ENCODE measurements at places on chromosomes 5 and 9.

DNA sequence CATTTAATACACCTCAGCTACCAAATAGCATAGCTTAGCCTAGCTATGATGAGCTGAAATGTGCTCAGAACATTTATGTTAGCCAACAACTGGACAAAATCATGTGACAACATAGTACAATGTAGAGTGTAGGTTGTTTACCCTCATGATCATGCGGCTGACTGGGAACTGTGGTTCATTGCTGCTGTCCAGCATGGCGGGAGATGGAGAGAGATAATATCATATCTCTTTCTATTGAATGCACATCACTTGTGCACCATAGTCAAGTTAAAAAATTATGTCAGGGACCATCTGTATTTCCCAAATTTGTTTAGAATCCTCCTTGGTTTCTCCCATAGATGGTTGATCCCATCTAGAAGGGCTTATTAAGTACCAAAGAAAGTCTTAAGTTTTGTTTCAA is 151.1 kb upstream of the ELL2 start:
- DNase-seq, result no peak

DNA sequence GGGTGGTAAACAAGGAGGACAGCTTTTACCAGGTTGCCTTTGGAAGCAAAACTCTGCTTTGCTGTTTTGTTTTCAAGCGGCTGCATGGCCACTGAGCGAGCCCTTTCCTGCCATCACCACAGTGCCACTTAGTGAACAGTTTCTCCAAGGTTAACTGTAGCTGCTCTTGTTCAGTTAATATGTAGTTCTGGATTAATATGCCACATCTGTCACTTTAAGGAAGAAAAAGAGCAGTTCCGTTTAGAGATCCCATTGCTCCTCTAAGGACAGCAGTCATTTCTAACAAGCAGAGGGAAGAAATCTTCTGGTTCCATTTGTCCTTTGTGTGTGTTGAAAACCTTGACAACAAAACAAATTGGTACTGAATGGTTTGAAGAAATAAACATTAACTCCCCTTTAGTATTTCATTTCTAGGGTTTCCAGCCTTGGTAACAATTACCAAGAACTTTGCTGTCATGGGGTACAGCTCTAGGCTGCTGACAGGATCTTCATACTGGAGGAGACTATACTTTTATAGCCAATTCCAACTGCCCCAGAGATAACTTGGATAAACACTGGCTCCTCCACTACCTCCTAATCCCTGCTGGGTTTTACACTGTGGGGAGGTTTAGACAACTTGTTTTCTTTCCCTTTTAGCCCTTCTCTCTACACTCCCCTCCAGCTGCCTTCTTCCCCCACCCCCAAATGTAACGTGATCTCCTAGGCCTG is 10.3 kb upstream of the ABL1 start:
- no peak for DNase-seq

GRCh38 chr5:65262096-65262495 is 219.6 kb downstream of the ADAMTS6 start:
- no peak for DNase-seq

GRCh38 chr5:127515693-127516440 is 1.6 kb upstream of the PRRC1 start:
- DNase-seq, result no peak

DNA sequence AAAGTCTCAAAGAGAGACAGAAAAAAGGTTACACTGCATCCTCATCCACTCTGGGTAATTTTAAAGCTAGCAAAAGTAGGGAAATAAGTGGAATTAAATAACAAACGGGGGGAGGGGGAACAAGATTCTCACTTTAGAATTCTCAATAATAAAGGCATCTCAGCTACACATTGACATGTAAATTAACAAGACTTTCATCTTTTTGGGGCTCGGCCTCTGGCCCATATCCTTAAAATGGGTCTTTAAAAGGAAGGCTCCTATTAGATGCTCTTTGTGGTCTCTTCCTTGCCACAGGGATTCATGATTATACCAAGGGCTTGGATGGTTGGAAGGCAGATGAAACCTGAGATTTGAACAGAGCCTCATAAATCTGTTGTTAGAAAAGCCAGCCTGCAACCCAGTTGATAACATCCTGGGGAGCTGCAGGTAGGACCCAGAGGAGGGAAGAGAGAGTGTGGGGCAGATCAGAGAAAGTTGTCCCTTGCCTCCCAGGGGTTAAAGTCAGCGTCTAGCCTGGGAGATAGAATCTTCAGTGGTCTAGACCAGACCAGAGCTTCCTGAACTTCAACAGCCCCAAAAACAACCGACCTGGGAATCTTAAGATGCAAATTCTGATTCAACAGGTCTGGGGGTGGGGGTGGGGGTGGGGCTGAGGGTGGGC is 135.9 kb downstream of the GCNT1 start:
- no peak for DNase-seq

DNA sequence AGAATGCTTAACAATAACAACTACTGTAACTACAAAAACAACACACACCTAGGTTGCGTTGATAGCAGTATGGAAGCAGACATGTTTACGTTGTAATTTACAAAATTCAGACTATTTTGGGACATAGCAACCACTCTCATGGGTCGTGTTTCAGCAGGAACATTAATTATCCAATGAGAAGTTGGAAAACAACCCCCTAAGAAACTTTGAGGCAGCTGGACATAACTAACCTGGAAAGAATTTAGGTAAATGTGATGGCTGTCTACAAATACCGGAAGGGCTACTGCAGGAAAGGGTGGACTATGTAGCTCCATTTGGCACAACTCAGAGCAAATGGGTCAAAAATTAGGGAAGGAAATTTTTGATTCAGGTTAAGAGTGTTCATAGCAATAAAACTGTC is 409.3 kb downstream of the ADGRV1 start:
- no peak for DNase-seq

DNA sequence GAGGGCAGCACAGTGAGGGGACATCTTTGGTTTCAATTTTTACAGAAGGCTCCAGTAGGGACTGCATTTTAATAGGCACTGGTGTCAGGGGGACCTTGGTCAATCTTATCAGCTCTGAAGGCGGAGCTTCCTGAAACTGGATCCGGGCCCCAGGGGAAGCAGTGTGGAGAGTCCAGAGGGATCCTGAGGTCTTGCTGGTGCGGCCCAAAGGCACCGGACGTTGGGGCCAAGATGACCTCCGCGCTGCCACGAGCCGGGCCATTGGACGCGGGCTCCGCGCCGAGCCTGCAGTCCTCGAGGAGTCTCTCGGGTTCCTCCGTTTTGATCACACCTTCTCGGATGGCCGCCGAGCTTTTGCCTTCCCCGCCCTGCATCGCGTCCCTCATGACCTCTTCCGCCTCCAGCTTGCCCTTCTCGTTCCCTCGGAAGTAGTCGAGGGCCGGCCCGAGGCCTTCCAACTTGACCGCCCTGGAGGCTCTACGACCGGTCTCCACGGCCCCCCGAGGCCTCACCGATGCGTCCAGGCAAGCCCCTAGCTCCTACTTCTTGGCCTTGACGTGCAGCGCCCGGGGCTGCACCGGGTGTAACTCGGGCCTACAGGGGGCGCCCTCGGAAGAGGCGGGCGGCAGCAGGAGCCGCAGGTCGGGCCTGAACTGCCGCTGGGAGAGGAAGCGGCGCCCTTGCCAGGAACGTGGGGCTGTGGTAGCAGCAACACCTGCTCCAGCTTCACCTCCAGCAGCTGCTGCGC is 18.8 kb downstream of the C5orf52 start:
- no peak for DNase-seq

DNA sequence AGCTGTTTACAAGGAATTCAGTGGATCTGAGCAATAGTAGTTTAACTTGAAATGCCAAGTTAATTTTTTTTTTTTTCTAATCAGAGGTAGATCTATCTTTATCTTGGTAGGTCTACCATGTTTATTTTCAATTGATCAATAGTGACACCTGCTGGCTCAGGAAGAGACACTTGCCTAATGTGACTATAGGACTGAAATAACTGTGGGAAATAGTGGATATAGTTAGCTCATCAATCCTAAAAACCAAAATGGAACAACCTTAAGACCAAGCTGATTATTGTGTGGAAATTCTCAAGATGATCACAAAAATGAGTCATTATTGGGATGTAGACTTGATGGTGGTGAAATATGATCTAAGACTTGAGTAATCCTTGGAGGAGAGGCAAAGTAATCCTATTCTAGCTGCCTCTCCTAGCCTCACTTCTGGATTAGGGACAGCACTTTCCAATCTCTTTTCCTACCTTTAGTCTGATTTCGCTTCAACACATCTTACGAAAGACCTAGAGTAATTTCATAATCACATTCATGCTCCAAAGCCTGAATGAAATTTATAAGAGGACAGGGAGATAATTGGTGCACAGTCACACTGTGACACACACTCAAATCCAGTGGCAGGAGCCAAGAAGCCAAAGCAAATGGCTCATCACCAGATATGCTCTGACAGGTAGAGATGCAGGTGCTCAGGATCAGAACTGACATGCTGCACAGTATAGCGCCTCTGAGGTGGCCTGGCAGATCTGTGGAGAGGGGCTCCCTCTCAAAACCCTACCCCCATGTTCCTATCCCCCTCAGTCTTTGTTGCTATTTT is 156.3 kb downstream of the HMHB1 start:
- no peak for DNase-seq

- no peak for DNase-seq
Measured at GRCh38 chr9:3894772-3895171, 369.0 kb upstream of the RFX3 start.

- no peak for DNase-seq
Measured at GRCh38 chr9:12748016-12748415, 26.8 kb upstream of the LURAP1L start.

Data from substantia nigra (tissue), 51 donors.